Left ventricle myocardium superior (tissue), 1 donor: ENCODE measurements at places on chromosomes 6 and 20. TPM values are rescaled to one million over a fixed set of nuclear protein-coding genes. Genes with fewer than 3 reads are reported as not detected.
A peak's percentile ranks its signal among the peaks of the same experiment; 100 is the strongest.

DNA sequence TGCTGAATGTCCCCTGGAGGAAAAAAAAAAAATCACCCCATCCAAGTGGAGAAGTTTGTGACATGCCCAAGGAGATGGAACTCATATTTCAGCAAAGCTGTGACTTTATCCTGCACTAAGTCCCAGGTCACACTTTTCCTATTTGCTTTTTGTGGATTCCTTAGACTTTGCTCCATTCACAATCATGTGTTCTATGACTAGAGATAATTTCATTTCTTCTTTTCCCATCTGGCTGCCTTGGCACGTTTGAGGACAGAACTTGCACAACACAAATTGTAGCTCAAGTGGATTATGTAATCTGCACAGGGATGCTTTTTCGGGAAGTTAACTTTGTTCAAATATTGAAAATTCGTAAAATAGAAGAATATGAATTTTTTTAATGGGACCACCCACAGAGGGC lies 100.7 kb upstream of the PTPN1 start:
- DNase-seq: peak; percentile 20

GRCh38 chr6:35428421-35429149 lies 23.6 kb upstream of the FANCE start:
- no peak for DNase-seq

DNA sequence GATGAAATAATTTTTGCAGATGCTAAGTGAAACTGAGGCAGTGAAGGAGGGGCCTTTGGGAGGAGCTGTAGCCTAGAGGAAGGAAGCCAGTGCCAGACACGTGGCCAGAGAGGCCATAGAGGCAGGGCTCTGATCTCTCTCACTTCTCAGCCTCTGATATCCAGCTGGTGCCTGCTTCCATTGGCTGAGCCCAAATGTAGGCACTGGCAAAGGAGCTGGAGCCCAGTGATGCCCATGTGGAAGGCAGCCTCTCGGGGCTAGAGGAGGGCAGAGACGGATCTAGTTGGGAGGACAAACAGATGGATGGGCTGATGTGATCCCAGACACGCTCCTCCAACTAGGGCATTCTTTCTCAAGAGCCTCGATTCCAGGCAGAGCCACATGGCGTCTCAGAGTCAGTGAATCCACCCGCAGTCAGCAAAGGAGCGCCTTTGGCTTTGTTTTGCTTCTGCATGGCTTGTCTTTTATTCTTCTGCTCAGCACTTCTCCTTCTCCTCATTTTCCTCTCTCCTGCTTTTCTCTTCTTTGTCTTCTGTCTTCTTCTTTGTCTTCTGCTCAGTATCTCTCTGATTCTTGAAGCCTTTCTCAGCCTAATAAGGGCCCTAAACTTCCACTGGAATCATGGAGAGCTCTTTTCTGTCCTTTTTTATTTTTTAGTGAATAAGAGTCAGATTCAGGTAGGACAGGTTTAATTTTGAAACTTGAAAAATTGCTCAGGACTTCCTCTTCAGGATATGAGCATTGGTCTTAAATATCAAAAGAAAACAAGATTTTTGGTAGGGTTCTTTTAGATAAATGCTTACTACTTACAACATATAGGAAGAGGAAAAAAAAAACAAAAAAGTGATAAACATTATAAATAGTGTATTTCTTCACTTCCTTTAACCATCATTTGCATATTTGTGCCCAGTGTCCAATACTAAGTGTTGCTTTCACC lies 41.8 kb downstream of the CYP24A1 start:
- DNase-seq: no peak

- DNase-seq: peak; percentile 63
These were observed 6.1 kb upstream of the RWDD1 start for GRCh38 chr6:116564921-116565872.

- no peak for DNase-seq
These were observed 229.5 kb downstream of the THBS2 start for GRCh38 chr6:169024047-169024660.

SLC24A3 gene
- total RNA-seq: 0.62 TPM

GRCh38 chr6:137982418-137983189 lies 115.5 kb downstream of the TNFAIP3 start:
- DNase-seq: no peak

CALHM6 gene
- total RNA-seq: 1.2 TPM

GRCh38 chr6:3239110-3239830 lies 11.8 kb upstream of the TUBB2B start:
- DNase-seq: no peak

TPD52L1 gene
- total RNA-seq: 57.8 TPM

OTOR gene
- not detected for total RNA-seq

DNA sequence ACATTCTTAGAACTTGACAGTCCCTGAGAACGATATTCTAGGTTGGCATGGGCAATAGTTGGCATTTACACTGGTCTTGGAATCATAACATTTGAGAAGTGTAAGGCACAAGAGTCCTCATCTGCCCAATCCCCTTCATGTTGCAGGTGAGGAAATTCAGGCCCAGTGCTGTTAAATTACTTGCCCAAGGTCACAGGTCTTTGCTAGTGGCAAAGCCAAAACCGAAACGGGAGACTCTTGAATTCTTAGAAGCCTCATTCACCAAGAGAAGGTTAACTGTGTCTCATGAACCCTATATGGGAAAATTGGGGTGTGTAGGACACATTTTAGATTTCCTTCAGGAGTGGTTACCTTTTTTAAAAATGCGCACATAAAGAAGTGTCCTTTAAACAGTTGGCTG lies 7.2 kb downstream of the E2F3 start:
- no peak for DNase-seq

MACROD2 gene
- total RNA-seq: 3.5 TPM

BANF2 gene
- total RNA-seq: not detected

KLHDC3 gene
- 167 TPM for total RNA-seq
